ENCODE measurements at places on chromosomes 12 and 14. TPM values are rescaled to one million over a fixed set of nuclear protein-coding genes. Genes with fewer than 3 reads are reported as not detected.

Gene DCAF5
- 59.0 TPM for total RNA-seq

Gene RSRC2
- 108 TPM for total RNA-seq

- no peak for DNase-seq
These were observed 45.6 kb upstream of the SOCS2 start for GRCh38 chr12:93526786-93527428.

GRCh38 chr14:68608574-68608962 lies 184.3 kb downstream of the ZFP36L1 start:
- no peak for DNase-seq

GRCh38 chr12:69570545-69571399 lies 14.5 kb upstream of the CCT2 start:
- DNase-seq: no peak

- no peak for DNase-seq
These were observed 441.7 kb downstream of the FUT8 start for GRCh38 chr14:65854215-65854614.

DNA sequence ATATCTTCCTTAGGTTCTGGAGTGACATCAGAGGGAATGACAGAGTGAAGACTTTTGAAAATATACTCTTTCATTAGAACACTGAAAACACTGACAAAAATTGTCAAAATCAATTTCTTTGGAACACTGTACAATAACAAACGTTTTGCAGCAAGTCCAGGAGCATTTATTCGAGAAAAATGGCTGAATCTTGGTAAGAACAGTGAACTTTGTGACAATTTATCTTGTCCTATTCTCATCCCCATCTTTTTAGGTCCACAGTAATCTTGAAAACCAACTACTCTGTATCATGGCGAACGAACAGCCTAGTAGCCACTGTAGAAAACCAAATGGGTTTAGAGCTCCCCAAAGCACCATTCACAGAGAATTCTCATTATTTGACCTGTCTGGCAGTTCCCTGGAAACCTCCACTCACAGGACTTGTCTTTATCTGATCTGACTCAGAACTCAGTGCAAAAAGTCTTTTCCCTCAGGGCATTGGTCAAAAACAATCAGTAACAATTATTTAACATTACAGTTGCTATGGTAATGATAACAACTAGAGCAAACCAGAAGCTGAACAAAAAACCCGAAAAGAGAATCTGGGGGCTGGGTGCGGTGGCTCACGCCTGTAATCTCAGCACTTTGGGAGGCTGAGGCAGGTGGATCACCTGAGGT lies 20.3 kb upstream of the PPP2R5E start:
- DNase-seq: no peak

DNA sequence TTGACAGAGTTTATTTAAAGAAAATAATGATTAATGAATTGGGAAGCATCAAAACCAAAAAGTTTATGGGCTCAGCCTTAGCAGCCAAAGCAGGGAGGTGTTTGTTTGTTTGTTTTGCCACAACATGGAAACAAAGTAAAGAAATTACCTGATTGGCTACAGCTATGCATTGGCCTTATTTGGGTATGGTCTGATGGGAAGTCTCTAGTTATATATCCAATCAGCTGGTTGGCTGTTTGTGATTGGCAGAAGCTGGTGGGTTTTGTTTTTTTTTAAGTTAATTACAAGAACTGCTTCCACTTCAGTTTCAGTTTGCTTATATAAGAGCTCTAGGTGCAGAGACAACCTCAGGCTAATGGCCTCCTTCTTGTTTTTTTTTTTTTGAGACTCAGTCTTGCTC lies 4.6 kb upstream of the LEMD3 start:
- no peak for DNase-seq

DNA sequence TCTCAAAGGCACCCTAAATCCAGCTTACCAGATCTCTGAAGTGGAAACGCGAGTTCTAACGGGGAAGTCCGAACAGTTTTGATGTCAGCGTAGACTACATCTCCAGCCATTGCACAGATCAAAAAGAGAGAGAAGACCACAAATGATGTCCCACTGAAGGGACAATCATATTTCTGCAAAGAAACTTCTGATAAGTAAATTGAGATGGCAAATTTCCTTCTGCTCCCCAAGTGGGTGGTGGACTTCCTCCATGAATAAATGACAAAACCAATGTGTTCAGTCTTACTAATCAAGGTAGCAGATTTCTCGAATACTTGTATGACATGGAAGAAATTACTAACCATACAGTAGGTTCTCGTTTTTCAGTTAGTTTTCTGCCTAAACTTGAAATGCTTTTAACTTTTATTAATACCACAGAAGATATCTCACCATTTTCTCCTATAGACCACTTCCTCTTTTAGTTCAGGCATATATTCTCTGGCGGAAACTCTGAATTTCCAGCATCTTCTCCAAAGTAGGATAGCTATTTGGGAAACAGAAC lies at the start of gene CLECL1:
Gene CLECL1 (minus strand): TSS at position 177 of the 541 bp plus-strand sequence.
- DNase-seq: no peak
